ENCODE measurements at places on chromosomes 2 and 18.

DNA sequence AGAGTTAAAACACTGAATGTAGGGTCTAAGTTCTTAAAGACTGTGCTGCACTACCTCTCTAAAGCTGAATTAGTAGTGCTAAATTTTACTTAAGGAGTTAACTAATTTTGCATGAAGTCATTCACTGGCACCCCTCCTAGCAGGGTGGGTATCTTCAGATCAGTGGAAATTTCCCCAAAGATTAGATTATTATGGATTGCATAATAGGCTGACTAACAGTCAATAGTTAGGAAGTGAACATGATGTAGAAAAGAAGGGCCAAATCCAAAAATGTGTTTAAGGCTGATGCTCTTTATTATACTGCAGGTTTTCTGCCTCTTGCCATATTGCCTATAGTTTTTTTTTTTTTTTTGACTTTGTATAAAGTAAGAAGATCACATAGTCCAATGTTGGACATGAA, 5.2 kb downstream of the ZNF638 start:
- ATAC-seq, result peak; percentile 69

GRCh38 chr2:33264766-33265165, 211.7 kb upstream of the RASGRP3 start:
- no peak for ATAC-seq

- ATAC-seq, result no peak
These were observed 2.0 kb upstream of the UPP2 start for GRCh38 chr2:158099716-158100115.

GRCh38 chr2:16067866-16068551, 127.7 kb downstream of the MYCN start:
- ATAC-seq, result no peak

GRCh38 chr2:174970092-174970491, 35.1 kb downstream of the CHN1 start:
- ATAC-seq, result no peak

DNA sequence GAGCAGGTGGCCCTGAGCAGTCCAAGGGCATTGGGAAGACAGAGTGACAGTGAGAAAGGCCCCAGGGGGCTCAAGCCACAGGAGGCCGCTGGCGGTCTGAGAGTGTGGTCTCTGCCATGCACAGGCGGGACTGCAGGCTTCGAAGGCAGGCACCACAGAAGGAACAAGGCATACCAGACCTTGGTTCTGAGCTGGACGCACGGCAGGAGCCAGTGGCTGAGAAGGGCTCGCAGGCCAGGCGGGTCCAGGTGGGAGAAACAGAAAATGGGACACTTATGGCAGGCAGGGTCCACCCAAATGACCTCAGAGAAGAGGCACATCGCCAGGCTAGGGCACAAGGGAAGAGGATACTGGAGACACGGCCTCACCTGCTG, 14.9 kb downstream of the HJURP start:
- ATAC-seq, result no peak

DNA sequence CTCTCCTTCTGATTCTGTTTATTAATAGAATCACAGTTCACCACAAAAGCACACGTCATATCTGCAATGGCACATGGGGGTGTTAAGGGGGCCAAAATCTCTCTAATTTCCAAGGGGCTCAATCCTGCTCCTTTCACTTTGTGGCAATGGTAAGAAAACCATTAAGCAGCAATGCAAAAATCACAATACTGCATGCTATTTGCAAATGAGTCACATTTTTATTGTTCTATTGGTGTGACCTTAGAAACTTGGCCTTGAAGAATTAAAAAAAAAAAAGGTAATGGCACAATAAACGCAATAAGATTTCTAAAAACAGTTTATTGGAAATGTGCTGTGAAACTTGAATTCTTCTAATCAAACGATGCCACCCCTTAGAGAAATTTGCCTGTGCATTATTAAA, 251.5 kb downstream of the ZNF521 start:
- no peak for ATAC-seq

GRCh38 chr2:239154971-239155805, 245.6 kb downstream of the HDAC4 start:
- no peak for ATAC-seq

DNA sequence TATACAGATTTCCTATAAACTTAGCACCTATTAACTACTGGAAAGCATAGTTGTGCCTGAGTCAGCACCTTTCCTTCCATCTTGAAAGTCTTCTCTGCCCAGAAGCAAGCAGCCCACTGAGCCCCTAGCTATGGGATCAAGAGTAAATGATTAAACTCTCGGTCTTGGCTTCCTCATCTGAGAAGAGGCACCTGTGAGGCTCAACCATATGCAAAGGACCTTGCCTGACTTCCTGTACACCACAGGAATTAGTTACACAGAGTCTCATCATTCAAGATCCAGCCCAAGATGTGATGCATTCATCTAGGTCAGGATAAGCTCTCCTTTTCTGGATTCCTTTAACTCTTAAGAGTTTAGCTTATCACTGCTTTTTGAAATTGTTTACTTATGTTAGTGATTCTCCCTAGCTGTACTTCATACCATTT, 96.0 kb downstream of the CDH2 start:
- ATAC-seq, result no peak

GRCh38 chr2:31238906-31239592, 5.1 kb downstream of the EHD3 start:
- ATAC-seq, result no peak

- ATAC-seq, result peak; percentile 29
These were observed 32.8 kb downstream of the LPIN2 start for GRCh38 chr18:2979871-2980790.

- ATAC-seq, result no peak
These were observed 20.5 kb downstream of the SH2D6 start for GRCh38 chr2:85439025-85439472.

DNA sequence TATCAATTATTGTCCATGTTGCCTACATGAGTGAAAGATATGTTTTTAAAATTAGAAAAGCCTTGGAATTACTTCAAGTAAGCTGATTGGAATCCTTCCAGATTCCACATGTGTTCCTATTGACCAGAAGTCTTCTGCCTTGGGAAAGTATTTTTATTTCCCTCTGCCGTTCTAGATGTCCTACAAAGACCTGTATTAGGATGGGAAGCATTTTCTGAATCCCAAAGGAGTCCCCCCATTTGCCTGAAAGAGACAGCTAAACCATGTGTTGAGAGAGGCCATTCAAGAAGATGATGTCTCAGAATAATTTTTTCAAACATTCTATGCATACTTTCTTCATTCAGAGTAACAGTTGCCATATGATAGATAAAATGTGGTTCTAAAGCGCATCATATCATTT, 19.0 kb upstream of the MYO1B start:
- no peak for ATAC-seq

DNA sequence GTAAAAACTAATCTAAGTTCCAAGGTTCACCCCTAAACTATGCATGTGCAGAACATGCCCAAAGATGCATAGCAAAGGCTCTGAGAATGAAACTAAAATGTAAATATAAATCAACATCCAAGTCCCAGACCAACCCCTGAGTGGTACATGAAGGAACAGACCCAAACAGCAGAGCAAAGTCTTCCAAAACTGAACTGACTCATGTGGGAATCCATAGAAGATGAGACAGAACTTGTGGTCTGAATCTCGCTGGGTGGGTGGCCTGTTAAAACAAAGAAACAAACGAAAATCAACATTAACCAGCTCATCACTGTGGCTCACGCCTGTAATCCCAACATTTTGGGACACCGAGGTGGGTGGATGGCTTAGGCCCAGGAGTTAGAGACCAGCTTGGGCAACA, 29.5 kb upstream of the ATRAID start:
- no peak for ATAC-seq

GRCh38 chr2:20093263-20094141, 42.1 kb upstream of the LAPTM4A start:
- no peak for ATAC-seq

DNA sequence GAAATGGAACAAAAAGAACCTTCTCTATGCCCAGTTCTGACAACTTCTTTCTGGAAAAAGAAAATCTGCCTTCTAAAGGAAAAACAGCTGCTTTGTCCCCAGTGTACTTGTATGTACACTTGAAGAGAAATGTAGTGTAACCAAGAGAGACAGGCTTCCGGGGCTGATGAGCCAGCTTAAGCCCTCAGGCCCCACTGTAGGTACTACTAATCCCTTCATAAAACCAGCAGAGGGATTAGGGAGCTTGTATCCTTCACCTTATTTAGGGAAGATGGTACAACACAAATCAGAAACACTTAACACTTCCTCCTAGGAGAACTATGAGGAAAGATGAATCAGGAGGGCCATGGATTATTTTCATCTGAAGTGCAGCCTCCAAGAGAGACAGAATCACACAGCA, 18.8 kb upstream of the SUCLG1 start:
- ATAC-seq, result no peak

DNA sequence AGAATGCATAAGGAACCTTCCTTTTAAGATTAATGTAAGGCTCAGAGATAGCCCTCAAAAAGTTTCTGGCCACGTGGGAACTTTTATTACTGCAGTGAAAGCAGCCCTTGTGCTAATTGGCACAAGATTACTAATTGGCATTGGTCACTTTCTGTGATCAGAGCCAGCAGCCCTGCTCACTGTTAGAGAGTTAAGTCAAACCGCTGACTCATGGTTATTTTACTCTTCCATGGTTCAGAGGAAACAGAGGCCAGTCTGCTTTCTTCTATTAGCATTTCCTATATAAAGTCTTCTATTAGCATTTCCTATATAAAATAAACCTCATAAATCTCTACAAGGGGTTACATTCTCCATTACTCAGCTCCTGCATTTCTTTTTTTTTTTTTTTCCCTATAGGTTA, 1.5 kb upstream of the SLC35G4 start:
- no peak for ATAC-seq

DNA sequence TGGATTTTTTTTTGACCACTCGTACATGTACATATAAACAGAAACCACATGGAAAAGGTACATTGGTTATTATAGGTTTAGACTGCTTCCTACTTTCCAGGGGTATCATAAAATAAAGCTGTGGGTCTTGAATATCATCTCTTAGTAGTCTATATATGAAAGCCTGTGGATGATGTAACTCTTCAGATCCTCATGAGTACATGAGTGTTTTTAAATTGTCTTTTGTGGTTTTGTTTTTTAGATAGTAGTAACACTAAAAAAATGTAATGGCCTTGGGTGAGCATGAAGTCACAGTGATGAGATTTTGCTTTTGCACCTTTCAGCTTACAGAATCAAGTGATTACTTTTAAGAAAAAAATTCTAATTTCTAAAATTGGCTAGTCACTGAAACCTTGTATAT, 80.2 kb downstream of the RAB3GAP1 start:
- ATAC-seq, result no peak

- ATAC-seq, result no peak
These were observed 414.4 kb upstream of the ACVR2A start for GRCh38 chr2:147430408-147430807.

DNA sequence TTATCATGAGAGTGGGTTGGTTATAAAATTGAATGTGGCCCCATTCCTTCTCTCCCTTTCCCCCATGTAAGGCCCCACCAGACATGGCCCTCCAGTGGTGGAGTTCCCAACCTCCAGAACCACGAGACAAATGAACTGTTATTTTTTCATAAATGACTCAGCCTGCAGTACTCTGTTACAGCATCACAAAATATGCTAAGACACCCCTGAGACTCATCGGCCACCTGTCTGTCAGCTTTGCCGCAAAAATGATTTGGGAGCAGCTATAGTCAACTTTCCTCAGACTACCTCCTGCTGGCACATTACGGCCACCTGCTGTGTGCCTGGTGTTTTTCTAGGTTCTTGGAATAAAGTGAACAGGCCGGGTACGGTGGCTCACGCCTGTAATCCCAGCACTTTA, 21.4 kb upstream of the C1QL2 start:
- no peak for ATAC-seq

- peak; percentile 76 for ATAC-seq
These were observed 56.9 kb upstream of the CCDC141 start for GRCh38 chr2:179106676-179107428.

GRCh38 chr18:39693359-39693758, 2127.8 kb upstream of the CELF4 start:
- ATAC-seq, result no peak

DNA sequence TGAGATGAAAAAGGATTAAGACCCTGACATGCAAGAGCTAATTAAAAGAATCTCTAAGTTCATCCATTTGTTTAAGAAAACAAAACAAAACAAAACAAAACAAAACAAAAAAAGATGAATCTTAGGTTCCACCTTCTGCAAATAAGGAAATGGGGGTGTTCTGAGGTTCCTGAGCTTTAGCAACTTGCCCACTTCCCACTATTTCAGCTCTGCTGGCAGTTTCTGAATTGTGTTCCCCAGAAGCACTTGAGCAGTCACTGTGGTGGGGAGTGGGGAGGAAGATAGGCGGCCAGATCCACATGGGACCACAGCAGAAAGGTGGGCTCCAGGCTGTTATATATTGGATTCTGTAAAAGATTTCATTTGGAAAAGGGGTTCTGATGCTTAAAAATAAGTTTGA, 20.3 kb downstream of the INO80C start:
- no peak for ATAC-seq

DNA sequence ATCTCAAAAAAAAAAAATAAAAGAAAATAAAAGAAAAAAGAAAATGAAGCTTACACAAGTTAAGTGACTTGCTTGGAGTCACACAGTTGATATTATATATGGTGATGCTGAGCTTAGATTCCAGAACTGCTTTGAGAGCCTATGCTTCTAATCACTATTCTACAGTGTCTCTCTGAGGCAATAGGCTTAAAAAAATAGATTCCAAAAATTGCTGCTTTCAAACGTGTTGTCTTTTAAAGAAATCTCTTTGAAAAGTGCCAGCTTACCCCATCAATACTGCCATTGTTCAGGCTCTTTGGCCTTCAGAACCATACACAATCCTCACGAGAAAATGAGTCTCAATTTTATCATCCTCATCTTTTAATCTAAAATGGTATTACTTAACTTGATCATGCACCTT, 102.6 kb downstream of the CDK15 start:
- ATAC-seq, result no peak

DNA sequence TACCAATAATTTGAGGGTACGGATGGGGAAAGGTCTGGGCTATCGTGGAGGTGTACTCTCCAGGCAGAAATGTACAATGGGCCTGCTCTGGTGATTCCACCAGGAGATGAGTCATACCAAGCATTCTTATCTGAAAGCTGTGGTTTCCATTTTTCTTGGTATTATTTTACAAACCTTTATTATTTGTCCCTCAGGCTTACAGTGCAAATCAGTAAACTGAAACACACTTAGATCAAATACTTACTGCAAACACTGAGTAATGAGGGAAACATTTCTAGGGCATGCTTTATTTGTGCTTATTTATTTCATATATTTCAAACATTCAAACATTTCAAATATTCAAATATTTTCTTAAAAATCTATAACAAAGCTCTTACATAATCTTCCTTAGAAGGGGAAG, 319.8 kb downstream of the RND3 start:
- ATAC-seq, result no peak

Data from gastroesophageal sphincter (tissue), 4 donors.